ENCODE measurements at places on chromosomes 2 and 18. TPM values are rescaled to one million over a fixed set of nuclear protein-coding genes. Genes with fewer than 3 reads are reported as not detected.

DNA sequence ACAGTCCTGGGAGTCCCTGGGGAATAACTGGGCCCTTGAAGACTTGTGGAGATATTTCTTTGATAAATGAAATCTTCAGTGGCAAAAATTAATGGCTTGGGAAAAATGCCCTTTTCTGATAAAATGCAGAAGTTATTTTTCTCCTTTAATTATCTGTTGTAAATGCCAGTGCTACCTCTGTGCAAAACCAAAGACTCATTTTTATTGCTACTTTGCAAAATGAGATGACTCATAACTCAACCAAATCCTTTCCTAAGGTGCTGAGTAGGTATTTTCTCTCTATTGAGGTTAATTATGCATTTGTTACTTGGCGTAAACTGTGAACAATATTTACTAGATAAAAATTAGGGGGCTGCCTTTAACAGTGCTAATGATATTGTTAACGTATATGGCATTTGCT is 163.9 kb downstream of the DOK6 start:
- no peak overlapping the region for H3K4me3 ChIP-seq
- no peak overlapping the region for H3K27ac ChIP-seq
- DNase-seq: no peak
- no peaks in the 10 kb centered on the region for H3K27me3 ChIP-seq
- no peaks in the 10 kb centered on the region for H3K4me1 ChIP-seq

The CDH2 gene
- total RNA-seq: 47.2 TPM

DNA sequence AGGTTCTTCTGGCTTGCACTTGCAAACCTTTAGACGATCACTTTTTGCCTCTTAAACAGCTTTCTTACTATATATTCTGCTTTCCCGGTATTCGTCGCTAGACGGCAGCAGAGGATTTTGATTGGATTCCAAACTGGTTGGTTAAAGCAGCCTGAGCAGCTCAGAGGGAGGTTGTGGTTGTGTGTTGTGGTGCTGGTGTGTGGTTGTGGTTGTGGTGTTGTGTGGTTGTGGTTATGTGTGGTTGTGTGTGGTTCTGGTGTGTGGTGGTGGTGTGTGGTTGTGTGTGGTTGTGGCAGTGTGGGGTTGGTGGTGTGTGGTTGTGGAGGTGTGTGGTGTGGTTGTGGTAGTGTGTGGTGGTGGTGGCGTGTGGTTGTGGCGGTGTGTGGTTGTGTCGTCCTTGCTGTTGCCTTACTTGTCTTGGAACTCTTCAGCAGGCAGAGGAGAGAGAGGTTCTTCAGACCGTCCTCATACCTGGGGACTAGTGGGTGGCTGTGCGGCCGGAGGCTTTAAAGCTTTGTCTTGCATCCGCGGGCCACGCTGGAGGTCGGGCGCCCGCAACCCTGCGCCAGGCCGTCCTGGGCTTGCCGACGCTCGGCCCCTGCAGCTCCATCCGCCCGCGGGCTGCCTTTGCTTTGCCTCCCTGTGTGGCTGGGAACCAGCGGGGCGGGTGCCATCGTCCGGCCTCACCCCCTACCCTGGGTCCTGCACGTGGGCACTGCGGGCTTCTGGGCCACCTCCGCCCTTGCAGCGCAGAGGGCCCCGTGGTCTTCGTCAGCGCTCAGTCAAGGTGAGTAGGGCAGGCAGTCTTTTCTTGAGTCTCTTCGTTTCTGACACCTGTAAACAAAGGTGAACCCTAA is 190.8 kb downstream of the ARHGAP28 start:
- H3K27me3 ChIP-seq: no peaks in the 10 kb centered on the region
- peak; percentile 31 for DNase-seq
- no peaks in the 10 kb centered on the region for H3K36me3 ChIP-seq
- no peak overlapping the region for H3K4me3 ChIP-seq
- no peak overlapping the region for H3K27ac ChIP-seq

DNA sequence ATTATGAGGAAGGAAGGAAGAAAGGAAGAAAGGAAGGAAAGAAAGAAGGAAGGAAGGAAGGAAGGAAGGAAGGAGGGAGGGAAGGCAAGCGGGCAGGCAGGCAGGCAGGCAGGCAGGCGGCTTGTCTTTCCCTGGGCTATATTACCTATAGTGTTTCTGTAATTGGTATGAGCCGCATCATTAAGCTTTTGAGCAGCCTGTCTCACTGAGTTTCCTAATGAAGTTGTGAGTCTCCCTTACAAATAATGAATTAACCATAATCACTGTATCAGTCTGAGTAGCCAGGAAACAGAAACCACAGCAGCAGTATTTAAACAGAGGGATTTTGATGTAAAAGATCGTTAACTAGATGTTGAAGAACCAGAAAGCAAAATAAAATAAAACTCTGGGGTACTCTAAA is 11.8 kb upstream of the SULT1C3 start:
- no peak overlapping the region for H3K4me3 ChIP-seq
- H3K36me3 ChIP-seq: no peaks in the 10 kb centered on the region
- H3K4me1 ChIP-seq: no peaks in the 10 kb centered on the region
- no peak for DNase-seq
- no peak overlapping the region for H3K27ac ChIP-seq
- no peaks in the 10 kb centered on the region for H3K27me3 ChIP-seq

DNA sequence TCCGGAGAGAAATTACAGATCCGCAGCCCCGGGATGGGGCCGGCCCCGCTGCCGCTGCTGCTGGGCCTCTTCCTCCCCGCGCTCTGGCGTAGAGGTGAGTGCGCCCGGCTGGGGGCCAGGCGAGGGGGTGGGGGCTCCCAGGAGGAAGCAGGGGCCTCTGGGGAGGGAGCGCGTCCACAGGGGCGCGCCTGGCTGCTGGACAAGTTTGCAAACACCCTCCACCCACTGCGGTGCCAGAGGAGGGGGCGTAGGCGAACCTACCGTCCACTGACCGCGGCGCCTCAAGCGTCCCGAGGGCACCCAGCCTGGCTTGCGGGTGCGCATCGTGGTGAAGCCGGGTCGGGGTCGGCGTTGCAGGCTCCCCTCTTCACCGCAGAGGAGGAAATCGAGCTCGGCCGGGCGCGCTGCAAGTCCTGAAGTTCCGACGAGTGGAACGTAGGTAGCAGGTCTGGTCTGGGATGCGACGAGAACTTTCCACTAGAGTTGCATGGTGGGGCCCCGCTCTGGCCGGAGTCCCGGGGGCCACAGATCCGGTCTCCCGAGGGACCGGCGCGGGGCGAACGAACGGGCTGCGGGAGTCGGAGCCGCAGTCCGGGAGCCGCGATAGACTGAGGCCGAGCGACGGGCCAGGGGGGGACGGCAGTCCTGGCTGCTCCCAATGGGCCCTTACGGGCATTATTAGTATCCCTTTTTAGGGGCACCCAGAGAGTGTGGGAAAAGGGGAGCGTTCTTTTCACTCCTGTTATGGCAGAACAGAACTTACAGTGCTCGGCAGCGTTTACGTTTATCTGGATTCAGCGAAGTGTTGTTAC is 502 bp downstream of the MERTK start:
- peak overlapping the region; percentile 21 for H3K4me3 ChIP-seq
- peaks cover 83% of the 10 kb centered on the region for H3K27me3 ChIP-seq
- peaks cover 20% of the 10 kb centered on the region for H3K4me1 ChIP-seq
- no peaks in the 10 kb centered on the region for H3K36me3 ChIP-seq
- DNase-seq: no peak
- H3K27ac ChIP-seq: no peak overlapping the region

The PARD3B gene
- 10.6 TPM for total RNA-seq

The CXCR4 gene
- total RNA-seq: 0.22 TPM

- no peak overlapping the region for H3K27ac ChIP-seq
- peaks cover 6% of the 10 kb centered on the region for H3K4me1 ChIP-seq
- no peaks in the 10 kb centered on the region for H3K27me3 ChIP-seq
- no peak overlapping the region for H3K4me3 ChIP-seq
- H3K36me3 ChIP-seq: no peaks in the 10 kb centered on the region
Observed at GRCh38 chr2:96554293-96555145, 18.0 kb downstream of the ARID5A start.

- no peaks in the 10 kb centered on the region for H3K36me3 ChIP-seq
- H3K4me1 ChIP-seq: peaks cover 43% of the 10 kb centered on the region
- H3K27ac ChIP-seq: no peak overlapping the region
- no peak overlapping the region for H3K4me3 ChIP-seq
- no peak for DNase-seq
Observed at GRCh38 chr2:85503851-85504777, 34.9 kb upstream of the MAT2A start.

GRCh38 chr2:65917986-65918385 is 485.6 kb upstream of the SPRED2 start:
- no peaks in the 10 kb centered on the region for H3K4me1 ChIP-seq
- no peak overlapping the region for H3K27ac ChIP-seq
- H3K27me3 ChIP-seq: no peaks in the 10 kb centered on the region
- no peak for DNase-seq
- H3K36me3 ChIP-seq: no peaks in the 10 kb centered on the region

DNA sequence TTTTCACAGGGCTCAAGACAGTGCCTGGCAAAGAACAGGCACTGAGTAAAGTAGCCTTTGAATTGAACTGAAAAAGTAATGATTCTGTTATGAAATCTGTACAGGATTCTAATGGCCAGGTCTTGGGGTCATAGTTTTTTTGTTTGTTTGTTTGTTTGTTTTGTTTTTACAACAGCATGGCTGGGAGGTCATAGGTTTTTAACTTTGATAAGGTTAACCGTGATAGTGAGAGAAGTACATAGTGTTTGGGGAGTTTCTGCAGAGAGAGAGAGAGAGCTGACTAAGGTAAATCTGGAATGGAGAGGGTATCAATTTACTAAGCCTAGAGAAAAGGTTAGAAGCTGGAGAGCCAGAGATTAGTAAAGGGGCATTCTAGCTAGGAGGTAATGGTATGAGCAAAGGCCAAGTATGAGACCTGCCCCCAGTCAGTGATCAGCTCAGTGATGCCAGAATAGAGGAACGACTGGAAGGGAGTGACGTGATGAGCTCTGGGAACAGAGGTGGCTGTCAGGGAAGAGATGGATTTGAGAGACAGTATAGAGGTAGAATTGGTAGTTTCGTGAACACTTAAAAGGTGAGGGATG is 25.9 kb downstream of the XRCC5 start:
- H3K27ac ChIP-seq: no peak overlapping the region
- no peaks in the 10 kb centered on the region for H3K27me3 ChIP-seq
- H3K36me3 ChIP-seq: peaks cover 98% of the 10 kb centered on the region
- H3K4me1 ChIP-seq: no peaks in the 10 kb centered on the region

The COL4A4 gene
- total RNA-seq: not detected

GRCh38 chr18:44823782-44824181 is 143.1 kb downstream of the SETBP1 start:
- H3K27me3 ChIP-seq: no peaks in the 10 kb centered on the region
- DNase-seq: no peak
- no peak overlapping the region for H3K4me3 ChIP-seq
- H3K4me1 ChIP-seq: peaks cover 66% of the 10 kb centered on the region

DNA sequence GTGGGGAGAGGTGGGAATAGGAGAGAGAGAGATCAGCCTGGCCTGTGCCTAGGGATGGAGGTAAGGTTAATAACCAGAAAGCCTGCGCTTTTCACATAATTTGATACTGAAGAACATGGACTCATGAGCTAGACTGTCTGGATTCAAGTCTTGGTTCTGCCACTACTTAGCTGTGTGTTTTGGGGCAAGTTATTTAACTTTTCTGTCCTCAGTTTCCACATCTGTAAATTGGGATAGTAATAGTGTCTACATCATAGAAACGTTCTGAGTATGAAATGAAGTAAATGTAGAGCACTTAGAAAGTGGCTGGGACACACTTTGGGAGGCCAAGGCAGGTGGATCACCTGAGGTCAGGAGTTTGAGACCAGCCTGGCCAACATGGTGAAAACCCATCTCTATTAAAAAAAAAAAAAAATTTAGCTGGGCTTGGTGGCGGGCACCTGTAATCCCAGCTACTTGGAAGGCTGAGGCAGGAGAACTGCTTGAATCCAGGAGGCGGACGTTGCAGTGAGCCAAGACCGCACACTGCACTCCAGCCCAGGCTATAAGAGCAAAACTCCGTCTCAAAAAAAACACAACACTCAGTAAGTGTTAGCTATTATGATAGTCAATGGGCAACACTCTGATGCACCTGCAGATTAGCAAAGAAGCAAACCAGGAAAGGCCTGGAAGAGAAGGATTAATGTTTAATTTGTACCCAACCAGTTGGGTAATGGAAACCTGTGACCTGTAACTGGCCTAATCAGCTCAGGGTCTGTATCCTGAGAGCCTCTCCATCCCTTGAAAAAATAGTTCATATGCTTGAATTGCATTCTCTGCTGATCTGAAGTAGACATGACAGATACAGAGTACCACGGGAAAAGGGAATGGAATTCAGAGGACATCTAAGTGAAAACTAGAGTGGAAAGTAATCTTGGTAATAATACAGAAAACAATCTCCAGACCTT is 6.8 kb downstream of the GALM start:
- DNase-seq: no peak
- no peak overlapping the region for H3K4me3 ChIP-seq
- H3K36me3 ChIP-seq: no peaks in the 10 kb centered on the region
- H3K27me3 ChIP-seq: no peaks in the 10 kb centered on the region
- no peaks in the 10 kb centered on the region for H3K4me1 ChIP-seq

The TBR1 gene
- 0.03 TPM for total RNA-seq

DNA sequence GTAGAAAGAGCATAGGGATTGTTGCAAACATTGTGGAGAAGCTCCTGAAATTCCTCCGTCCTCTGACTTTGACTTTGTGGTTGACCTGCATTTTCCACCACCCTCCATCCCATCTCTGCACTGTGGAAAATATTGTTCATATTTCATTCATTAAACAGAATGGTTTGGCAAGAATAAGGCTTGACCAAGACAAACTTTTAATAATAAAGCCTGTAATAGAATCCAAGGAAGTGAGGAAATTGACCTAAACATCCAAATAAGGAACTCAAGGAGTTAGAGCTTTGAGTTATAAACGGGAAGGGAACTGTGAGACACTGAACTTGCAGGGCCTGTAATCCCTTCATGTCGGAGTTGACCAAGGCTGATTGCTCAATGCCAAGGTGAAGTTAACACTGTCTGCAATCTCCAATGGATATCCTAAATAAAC is 115.2 kb downstream of the GFPT1 start:
- no peaks in the 10 kb centered on the region for H3K4me1 ChIP-seq
- no peaks in the 10 kb centered on the region for H3K36me3 ChIP-seq
- H3K27ac ChIP-seq: no peak overlapping the region
- no peak overlapping the region for H3K4me3 ChIP-seq
- H3K27me3 ChIP-seq: no peaks in the 10 kb centered on the region
- no peak for DNase-seq

GRCh38 chr2:235458839-235459273 is 35.0 kb upstream of the AGAP1 start:
- DNase-seq: no peak
- no peaks in the 10 kb centered on the region for H3K4me1 ChIP-seq
- H3K36me3 ChIP-seq: no peaks in the 10 kb centered on the region
- no peaks in the 10 kb centered on the region for H3K27me3 ChIP-seq
- H3K27ac ChIP-seq: no peak overlapping the region
- no peak overlapping the region for H3K4me3 ChIP-seq
